ENCODE measurements at places on chromosomes 3 and 15.

DNA sequence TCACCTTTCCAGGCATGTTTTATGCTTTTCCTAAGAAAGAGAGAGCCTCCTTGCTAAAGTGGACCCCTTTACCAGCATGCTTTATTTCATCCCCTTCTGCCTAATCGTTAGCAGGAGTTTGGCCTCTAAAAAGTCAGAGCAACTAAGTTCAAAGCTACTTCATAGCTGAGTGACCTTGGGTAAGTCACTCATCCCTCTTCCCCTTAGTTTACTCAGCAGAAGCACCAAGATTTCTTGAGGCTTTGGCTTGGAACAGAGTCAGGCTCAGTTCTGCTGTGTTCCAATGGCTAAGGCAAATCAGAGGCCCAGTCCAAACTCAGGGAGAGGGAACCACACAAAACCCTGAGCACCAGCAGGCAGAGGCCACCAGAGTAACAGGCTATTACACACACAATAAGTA, 254.9 kb downstream of the TJP1 start:
- DNase-seq: no peak

- DNase-seq: no peak
Observed at GRCh38 chr15:40637221-40637745, 43.2 kb downstream of the KNL1 start.

DNA sequence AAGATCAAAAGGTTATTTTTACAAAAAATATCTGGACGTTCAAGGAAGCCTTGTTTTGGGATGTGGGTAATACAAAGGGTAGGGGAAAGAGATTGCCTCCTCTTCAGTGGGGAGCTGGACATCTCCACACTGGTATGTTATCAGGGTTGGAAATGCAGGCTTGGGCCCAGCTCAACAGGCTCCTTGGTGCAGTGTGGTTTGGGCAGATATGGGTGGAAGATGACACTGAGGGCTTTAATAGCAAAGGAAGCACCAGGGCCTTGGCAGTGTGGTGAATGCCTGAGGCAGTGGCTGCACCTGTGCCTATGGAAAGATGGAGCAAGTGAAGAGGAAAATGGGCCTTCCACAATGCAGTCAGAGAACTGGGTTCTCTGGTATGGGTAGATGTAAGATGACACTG, 11.2 kb upstream of the MED12L start:
- no peak for DNase-seq

- no peak for DNase-seq
Observed at GRCh38 chr3:161558236-161558635, 61.6 kb downstream of the OTOL1 start.

DNA sequence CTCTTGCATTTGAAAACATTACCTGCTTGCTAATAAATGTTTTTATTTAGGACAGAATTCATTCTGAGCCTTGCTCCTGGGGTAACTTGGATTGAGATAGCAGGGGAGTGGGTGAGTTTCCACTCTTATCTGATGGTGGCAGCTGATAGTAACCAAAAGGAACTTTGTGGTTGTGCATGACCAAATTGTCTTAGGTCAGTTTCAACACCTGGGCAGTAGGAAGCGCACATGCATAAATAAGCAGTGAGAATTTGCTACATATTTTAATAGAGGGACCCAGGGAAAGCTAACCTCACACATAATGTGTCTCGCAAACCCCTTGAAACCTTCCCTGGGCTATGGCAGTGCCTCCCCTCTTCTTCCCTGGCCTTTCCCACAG, 65.4 kb upstream of the XCR1 start:
- DNase-seq: no peak

DNA sequence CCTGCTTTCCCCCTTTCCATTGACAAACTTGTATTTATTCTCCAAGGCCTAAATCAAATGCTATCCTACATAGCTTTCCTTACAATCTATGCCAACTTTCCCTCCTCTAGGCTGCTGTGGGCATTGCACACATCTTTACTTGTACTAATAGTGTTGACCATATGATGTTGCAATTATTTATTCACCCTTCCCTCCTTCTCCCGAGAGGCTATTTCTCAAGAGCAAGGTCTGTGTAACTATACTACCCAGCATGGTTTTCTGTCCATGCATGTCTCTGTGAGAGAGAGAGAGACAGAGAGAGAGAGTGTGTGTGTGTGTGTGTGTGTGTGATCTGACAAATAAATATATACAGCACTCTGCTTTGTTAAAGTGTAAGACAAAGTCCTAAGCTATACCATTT, 63.8 kb downstream of the GTPBP8 start:
- no peak for DNase-seq

DNA sequence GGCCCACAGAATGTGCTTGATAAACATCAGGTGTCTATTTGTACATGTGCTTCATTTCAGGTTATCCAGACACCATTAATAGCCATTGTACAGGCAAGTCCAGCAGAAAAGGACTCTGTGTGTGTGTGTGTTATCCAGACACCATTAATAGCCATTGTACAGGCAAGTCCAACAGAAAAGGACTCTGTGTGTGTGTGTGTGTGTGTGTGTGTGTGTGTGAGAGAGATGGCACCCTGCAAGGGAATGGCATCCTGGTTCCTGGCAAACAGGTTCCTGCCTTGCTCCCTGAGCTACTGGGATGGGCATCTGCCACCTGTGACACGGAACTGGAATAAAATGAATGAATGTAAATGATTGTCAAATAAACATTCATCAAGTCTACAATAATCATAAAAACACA, 11.7 kb downstream of the SUCLG2 start:
- no peak for DNase-seq

GRCh38 chr15:99717161-99718009, 15.9 kb downstream of the LYSMD4 start:
- no peak for DNase-seq

GRCh38 chr3:120622870-120623726, 27.0 kb downstream of the NDUFB4 start:
- no peak for DNase-seq

DNA sequence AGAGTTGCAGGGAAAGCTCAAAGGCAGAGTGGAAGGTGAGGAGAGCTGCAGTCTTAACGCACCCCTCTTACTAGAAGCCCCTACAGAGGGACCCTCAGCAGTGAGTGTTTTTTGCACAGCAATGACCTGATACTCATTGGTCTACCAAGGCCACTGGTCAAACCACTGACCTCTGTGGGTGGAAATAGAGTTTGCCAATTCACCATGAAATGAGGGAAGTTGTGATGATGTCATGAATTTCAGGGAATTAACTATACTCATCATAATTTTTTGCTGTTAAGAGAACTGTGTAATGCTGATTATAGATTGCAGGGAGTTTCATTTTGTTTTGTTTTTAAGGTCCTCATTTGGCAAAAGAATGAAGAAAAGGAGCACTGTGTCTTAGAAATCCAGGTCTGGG, 101.7 kb upstream of the SMAD3 start:
- DNase-seq: no peak

DNA sequence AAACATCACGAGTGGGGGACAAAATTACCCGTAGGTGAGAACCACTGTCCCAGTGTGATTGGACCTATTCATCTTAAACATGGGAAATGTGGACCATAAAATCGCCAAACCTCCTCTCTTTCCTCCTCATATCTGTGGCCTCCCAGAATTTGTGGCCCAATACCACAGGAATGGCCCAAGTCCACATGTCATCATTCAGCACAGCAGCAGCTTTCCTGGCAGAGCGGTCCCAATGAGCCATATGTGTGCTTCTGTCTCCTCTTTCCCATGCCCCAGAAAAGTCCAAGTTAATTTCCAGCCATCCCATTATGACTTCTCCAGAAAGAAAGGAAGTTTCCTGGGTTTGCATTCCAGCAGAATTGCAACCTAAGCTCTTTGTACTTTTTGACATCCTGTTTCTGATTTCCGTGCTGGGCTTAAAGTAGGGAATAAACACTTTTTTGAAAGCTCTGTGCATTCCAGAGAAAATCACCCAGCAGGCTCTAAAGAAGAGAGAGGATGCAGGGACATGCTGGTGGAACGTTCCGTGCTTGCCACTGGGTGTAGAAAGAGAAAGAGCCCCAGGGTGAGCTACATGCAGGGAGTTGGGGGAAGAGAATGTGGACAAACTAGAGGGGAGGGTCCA, 259.4 kb upstream of the PROK2 start:
- DNase-seq: no peak

- DNase-seq: no peak
Observed at GRCh38 chr15:78811825-78812183, 540 bp upstream of the ADAMTS7 start.

GRCh38 chr3:130644628-130645253, 101.9 kb downstream of the PIK3R4 start:
- DNase-seq: no peak

GRCh38 chr3:76698136-76698706, 341.7 kb upstream of the ROBO2 start:
- no peak for DNase-seq

DNA sequence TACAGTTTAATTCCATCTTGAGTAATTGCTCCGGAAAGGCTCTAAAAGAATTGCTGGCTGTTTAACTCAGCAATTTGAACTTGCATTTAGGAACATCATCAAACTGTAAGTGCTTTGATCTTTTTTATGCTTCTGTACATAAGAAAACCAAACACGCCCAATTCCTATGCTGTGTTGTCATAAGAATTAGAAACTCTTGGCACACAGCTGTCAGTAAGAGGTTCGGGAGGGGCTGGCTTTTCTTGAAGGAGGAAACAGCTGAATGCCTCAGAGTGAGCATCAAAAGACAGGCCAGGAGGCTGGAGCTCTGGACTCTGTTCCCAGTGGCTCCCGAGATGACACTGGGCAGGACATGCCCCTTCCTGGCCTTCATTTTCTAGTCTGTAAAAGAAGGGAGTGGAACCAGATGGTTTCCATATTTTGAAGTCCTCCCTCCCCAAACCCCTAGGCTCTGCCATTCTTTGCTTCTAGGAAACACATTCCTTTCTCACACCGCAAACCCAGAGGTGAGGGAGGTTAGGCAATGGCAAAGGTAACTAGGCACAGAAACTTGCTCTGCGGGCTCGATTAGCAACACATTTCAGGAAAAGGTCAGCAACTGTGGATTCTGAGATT, 73.7 kb upstream of the DLG1 start:
- no peak for DNase-seq

GRCh38 chr15:26119322-26119721, 256.2 kb upstream of the ATP10A start:
- DNase-seq: no peak

All from stimulated activated CD8-positive, alpha-beta memory T cell treated with anti-CD3 and anti-CD28 coated beads, Interleukin-2, amount 100 ng/mL, for 1 hour (primary cell).